Myocyte (in vitro differentiated cells): ENCODE measurements at places on chromosomes 16 and 17.
A peak's percentile ranks its signal among the peaks of the same experiment; 100 is the strongest.

DNA sequence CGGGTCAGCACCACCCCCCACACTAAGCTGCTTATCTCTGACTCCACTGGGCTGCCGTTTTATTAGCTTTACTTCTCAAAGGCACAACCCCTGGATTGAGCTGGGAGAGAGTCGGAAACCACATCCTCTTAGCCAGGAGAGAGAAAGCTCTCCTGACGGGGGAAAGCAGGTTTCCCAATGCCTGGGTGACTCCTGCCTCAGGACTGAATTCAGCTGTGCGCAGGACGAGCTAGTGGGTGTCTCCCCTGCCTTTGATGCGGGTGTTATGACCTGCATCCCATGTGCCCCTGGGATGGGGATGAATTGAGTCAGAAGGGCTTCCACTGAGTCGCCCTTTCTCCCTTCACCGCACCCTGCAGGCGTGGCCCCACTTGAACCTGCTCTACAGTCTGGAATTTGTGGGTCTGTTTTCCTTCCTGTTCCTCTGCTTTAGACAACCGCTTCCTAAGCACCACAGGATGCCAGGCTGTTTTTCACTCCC, 819.2 kb upstream of the EEF2KMT start:
- no peak for DNase-seq

- no peak for DNase-seq
These were observed 61.2 kb upstream of the CCL1 start for GRCh38 chr17:34423978-34424813.

- no peak for DNase-seq
These were observed 47.5 kb downstream of the OR1D5 start for GRCh38 chr17:3015890-3016289.

- peak; percentile 62 for DNase-seq
These were observed 376 bp upstream of the STAC2 start for GRCh38 chr17:39225959-39226683.
